ENCODE measurements at places on chromosomes 7 and 10.

GRCh38 chr7:44148961-44149536 lies 7.9 kb upstream of the MYL7 start:
- DNase-seq, result no peak

GRCh38 chr7:101538596-101539459 lies 90.3 kb downstream of the MYL10 start:
- DNase-seq, result peak; percentile 24

DNA sequence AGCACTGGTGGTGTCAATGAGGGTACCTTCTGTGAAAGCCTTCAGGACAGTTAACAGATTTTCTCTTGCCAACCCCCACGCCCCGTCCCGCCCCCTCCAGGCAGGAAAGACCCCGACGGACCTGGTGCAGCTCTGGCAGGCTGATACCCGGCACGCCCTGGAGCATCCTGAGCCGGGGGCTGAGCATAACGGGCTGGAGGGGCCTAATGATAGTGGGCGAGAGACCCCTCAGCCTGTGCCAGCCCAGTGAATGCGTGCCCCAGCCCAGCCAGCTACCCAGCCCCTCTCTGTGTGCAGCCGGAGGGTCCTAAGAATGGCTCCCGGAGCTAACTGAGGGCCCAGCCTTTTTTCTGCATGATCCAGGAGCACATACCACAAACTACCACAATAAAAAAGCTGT lies 713 bp upstream of the HOGA1 start:
- no peak for DNase-seq

DNA sequence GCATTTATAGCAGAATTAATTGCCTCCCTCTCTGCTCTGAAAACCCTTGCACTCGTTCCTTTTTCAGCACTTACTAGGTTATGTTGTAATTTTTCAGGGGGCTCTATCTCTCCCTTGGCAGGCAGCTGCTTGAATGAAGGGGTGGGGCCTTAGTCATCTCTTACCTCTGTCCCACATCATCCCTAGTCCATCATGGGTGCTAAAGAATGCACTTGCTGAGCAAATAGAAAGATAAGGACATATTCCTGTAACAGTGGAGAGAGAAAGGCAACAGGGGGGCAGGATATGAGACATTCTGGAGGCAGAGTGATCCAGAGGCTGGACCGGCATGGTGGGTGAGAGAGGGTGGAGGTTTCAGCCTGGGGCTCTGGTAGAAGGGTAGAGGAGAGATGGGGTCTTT lies 60.0 kb downstream of the MINDY4 start:
- no peak for DNase-seq

DNA sequence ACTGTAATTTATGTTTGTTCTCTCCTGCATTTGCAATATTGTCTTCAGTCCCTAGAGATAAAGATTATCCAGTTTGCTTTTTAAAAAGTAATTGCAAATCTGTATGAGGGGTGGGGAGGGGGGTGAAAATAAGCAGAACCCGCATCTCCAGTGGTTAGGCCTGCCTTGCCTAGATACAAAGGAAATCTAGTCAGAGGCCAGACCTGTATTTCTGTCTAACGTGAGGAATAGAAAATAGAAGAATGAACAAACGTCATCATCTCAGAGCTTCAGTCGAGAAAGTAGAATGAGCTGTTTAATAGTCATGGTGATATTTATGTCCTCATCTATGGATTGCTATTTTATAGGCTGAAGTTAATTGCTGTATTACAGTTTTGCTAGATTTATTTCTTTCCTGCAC lies 284.2 kb downstream of the BICC1 start:
- DNase-seq, result no peak

DNA sequence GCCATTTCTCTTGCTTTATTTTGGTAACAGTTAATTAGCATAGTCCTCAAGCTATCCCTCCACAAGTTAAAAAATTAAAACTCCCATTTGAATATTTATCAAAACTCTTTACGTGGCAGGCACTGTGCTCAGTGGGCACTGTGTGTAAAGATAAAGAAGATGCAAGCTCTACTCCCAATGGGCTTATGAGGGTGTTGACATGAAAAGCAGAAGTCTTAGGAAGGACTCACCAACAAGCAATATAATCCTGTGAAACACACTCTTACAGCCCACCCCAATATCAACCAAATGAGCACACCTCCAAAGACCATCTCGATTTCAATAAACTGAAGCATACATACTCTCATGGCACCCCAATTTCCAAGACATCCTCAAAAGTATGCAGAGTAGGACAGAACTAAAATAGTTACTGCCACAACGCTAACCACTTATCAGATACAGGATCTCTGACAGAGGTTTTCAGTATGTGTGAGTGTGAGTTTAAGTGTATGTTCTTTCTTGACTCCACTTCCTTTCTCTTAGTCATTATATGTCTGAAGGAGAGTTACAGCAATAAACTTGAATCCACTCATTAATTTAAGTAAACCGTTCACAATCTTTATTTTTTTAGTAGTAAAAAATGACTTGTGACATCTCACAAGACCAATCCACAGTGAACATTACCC lies 120.0 kb downstream of the PDE1C start:
- DNase-seq, result no peak

- DNase-seq, result no peak
These were observed 465.4 kb downstream of the ETV1 start for GRCh38 chr7:13524076-13524475.

DNA sequence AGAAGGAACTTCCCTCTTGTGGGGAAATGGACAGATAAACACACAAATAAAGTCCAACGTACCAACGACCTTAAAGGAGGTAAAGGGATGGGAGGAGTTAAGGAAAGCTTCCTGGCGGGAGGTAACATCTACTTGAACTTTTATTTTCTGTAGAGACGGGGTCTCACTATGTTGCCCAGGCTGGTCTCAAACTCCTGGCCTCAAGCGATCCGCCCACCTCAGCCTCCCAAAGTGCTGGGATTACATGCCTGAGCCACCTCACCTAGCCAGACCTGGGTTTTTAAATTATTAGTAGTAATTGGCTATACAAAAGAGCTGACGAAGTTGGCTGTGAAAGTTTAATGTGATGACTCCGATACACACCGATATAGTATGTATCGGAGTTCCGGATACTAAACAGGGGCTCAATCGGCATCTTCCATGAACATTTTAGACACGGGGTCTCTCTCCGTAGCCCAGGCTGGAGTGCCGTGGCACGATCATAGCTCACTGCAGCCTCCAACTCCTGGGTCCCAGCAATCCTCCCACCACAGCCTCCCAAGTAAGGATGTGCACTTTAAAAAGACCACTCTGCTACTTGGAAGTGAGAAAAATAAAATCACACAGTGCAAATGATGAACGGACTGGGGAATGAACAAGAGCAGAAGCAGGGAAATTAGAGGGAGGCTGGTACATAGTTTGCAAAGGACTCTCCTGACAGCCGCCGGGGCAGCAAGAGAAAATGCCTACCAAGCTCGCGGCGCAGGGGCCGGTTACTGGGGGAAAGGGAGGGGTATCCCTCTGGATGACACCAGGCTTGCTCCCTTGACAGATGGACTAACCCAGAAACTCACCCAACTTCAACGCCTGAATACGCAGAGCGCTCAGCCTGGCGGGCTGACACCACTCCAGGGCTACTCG lies 1.0 kb downstream of the BCL7B start:
- no peak for DNase-seq

GRCh38 chr10:16777473-16778370 lies 39.5 kb downstream of the RSU1 start:
- DNase-seq, result peak; percentile 72

DNA sequence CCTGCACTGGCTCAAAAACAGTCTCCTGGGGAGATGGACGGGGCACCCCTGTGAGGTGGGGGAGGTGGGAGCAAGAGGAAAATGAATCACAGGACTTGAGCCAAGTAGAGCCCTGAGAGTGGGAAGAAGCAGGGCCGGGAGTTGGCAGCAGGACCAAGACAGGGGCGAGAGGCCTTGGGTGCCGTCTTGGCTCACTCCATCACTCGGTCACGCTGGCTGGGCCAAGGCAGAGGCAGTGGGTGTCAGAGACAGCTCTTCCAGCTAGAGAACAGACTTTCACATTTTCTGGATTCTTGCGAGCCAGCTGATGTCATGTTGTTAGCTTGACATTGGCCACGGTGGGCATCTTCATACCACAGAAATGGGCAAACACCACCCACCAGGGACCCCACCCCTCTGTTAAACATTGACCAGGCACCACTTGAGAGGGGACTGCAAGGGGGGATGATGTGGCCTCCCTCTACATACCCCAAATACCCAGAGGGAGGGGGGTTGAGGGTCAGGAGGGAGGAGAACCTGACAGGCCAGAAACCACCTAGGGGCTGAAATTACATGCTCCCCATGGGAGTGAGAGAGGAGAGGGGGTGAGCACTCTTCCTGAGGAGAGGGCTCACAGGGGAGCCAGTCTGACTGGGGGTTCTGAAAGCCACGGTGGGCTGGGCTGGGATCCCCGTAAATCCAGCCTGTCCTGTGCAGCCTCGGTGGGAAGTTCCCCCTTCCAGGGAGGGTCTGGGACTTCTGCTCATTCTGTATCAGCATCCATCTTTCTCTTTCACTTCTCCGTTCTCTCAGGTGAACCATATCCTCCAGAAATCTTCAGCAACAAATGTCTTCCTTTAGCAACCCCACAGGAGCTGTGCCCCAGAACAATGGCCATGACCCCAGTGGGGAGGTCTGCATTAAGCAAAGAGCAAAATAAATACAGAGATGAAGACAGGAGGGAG lies 19.6 kb downstream of the CAMK2B start:
- no peak for DNase-seq

GRCh38 chr7:128148676-128149075 lies 92.4 kb upstream of the LEP start:
- no peak for DNase-seq

- no peak for DNase-seq
These were observed 1.4 kb downstream of the HSPA12A start for GRCh38 chr10:116740971-116741370.

GRCh38 chr10:133162178-133162909 lies 2.3 kb downstream of the KNDC1 start:
- no peak for DNase-seq

DNA sequence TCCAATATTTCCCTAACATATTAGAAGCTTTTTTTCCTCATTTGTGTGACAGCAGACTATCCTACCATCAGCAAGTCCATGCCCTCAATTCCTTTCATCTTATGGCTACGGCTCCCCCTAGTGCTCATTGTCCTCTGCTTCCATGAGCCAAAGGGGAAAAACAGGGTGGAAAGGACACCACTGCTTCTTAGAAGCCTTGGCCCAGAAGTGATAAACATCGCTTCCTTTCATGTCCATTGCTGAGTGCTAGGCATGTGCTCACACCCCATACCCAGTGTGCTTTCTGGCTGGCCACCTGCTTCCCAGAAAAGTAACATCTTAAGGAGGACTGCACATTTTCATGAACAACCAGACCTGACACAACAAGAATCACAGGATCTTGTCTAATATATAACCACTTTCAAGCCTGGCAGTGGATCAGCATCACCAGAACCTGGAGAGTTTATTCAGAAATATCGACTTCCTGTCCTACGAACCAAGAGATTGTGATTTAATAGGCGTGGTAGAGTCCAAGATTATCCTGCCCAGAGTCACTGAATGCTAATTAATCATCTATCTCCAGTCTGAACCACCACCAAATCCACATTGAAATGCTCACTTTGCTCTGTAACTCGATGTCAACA lies 650.5 kb upstream of the SORCS1 start:
- DNase-seq, result peak; percentile 56

DNA sequence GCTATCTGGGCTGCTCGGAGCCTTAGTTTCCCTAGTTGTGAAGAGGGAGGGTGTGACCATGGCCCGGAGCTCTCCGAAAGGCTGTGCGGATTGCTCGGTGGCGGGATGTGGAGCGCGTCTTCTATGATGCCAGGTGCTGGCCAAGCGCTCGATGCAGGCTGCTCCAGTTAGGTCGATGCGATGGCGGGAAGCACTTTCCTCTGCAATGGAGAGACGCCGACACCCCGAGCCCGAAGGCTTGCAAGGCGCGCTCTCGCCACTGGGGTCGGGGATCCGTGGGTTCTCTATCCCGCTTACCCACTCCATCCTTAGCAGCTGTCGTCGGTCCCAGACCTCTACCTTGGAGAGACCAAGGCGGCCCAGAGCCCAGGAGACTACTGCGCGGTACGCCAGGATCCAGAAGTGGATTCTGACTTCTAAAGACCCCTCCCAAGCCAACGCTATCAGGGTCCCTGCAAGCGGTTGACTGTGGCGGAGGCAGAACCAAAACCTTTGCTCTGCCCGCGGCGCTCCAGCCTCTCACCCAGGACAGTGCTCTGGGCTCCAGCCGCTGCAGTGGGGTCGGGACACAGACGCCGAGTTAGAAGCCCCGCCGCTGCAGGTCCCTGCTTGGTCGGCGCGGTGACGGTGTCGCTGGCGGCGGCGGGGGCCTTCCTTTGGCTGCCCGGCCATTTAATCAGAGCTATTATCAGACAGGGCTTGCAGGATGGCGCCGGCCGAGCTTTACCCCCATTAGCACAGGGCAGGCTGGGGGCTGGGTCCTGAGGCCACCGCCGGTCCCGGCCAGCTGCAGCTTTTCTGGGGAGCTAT lies 7.8 kb upstream of the TBX20 start:
- DNase-seq, result no peak

GRCh38 chr7:36440880-36441279 lies 51.2 kb downstream of the ANLN start:
- peak; percentile 38 for DNase-seq

GRCh38 chr10:59082249-59082648 lies 94.2 kb upstream of the PHYHIPL start:
- DNase-seq, result no peak

- DNase-seq, result no peak
These were observed 27.5 kb downstream of the AUTS2 start for GRCh38 chr7:69625798-69626197.

DNA sequence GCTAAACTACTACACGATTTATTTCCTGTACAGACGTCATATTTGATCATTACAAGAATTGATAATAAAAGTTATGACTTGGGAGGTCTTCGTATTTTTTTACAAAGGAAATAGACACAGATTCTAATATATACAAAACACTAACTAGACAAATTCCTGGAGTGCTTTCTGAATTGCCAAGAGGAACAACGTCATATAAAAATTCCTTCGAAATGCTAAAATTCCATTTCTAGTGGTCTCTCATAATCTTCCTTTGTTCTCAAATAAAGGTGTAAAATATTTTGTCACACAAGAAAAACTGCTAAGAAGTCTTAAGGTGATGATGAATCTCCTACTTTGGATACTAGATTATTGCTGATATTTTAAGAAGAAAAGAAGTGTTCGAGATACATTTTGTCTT lies 85.4 kb downstream of the CDK6 start:
- DNase-seq, result no peak
